ENCODE measurements at places on chromosomes 13 and 19. TPM values are rescaled to one million over a fixed set of nuclear protein-coding genes. Genes with fewer than 3 reads are reported as not detected.

DNA sequence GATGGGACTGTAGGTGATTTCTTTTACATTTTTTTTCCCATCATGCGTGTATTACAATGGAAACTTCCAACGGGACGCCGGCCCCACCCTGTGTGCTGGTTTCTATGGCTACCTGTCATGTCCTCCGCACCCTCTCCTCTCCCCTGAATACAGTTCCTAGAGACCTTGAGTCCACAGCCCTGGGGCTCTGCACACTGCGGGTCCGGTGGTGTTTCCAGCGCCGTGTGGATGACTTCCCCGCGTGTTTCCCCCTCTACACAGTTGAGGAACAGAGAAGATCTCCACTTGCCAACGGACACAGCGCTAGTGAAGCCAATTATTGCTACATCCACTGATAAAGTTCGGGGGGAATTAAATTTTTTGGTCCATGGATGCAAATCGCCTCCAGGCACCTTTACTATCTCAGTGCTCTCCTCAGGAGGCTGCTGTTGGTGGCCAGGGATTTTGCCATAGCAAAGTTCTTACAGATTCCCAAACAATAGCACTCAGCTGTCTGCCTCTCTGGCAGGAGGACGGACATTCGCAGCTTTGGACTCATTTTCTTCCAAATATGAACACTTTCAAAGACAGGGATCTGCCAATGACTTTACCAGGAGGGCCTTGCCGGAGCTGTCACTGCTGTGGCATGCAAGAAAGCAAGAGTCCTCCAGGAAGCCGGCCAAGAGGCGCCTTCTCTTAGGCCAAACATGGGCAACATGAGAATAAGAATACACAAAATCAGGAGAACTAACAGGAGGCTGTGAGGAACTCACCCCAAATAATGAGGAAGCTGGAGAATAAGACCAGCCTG lies 39.3 kb upstream of the GAS6 start:
- DNase-seq = no peak

DNA sequence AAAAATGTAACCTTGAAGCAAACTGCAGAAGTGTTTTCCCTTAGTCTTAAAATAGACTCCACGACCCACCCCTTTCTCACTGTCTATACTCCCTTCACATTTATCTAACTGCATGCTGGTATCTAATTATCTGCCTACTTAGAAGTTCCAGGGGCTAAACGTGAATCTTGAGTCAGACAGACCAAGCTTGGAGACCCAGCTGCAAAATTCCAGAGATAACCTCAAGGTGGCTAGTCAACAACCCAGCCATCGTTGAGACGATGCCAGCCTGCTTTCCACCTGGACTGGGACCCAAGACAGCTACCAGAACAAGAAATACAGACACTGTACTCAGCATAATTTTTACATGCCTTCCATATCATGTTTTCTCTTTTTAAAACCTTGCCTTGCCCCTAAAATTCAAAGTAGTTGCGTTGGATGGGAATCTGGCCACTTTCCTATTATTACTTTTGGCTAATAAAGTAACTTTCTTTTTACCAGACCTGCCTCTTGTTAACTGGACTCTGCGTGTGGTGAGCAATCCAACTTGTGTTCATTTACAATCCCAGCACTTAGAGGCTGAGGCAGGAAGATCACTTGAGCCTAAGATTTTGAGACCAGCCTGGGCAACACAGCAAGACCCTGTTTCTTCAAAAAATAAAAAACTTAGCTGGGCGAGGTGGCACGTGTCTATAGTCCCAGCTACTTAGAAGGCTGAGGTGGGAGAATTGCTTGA lies 82.3 kb downstream of the CDADC1 start:
- no peak for DNase-seq

DCUN1D2 gene
- polyA plus RNA-seq = 8.6 TPM

DACT3 gene
- polyA plus RNA-seq = 0.14 TPM

All from A549 (cell line).